Cardiac muscle cell (in vitro differentiated cells and primary cell): ENCODE measurements at places on chromosomes 16 and 17.

- no peak for DNase-seq
Observed at GRCh38 chr16:58393138-58393504, 850 bp downstream of the GINS3 start.

GRCh38 chr17:80379348-80379747, 35.6 kb upstream of the ENDOV start:
- DNase-seq: no peak

GRCh38 chr16:85461814-85462713, 151.1 kb upstream of the GSE1 start:
- DNase-seq: peak; percentile 95

- DNase-seq: no peak
Observed at GRCh38 chr17:79925242-79925957, 86.2 kb upstream of the CBX4 start.

DNA sequence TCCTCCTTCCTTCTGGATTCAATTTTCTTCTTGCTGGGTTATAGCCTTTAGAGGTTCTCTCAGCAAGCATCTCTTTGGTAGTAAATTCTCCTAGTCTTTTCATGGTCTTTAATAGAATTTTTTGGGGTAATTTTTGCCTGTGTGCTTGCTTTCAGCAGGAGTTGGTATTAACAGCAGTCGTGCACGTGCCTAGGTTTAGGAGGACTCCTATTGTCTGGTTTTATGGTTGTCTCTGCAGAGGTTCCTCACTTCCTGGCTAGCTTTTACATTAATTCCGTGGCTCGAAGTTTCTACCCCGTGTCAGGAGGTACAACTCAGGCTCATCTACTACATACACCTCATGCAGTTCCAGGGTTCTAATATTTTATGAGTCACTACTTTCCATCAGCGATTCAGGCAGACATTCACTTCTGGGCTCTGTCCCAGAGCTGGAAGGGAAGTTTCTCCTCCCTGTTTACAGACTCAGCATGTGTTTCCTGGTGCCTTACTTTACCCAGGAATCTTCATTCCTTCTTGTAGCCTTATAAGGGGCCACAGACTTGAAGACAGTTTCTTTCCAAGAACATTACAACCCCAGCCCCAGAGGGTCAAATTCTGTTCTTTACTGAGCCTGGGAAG, 643.6 kb downstream of the HS3ST4 start:
- DNase-seq: no peak

- no peak for DNase-seq
Observed at GRCh38 chr16:49622421-49623402, 233.2 kb downstream of the ZNF423 start.
